Activated T-helper 1 cell treated with anti-CD3 and anti-CD28 coated beads, Interleukin-2, amount 50 U/mL, for 16 hours (primary cell): ENCODE measurements at places on chromosomes 1 and 21.

DNA sequence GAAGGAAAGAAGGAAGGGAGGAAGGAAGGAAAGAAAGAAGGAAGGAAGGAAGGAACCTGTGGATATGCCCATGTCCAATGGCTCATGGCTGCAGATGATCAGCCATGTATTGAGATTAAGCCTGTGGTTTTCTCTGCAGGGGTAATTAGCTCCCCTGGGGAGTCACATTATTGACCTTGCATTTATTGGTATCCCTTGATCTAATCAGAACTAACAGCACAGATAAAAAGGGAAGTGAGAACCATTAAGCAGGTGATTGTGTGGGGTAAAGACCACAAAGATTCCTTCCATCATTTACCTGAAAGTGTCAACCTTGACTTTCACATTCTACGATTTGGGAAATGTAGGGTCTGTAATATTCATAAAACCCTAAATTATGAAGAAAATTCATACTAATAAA lies 390.7 kb downstream of the BRINP2 start:
- no peak for DNase-seq

DNA sequence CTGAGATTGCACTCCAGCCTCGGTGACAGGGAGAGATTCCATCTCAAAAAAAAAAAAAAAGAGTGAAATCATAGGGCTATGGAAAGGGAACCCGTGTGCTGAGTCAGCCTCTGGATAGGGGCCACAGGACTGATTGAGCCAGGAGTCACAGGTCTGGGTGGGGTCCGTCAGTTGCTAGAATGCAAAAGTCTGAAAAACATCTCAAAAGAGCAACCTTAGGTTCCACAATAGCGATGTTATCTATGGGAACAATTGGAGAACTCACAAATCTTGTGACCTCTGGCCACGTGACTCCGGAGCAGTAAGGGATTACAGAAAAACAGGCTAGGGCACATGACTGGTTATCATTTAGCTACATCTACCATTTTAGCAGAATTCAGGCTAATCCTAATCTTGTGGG lies 32.8 kb upstream of the GREM2 start:
- no peak for DNase-seq

DNA sequence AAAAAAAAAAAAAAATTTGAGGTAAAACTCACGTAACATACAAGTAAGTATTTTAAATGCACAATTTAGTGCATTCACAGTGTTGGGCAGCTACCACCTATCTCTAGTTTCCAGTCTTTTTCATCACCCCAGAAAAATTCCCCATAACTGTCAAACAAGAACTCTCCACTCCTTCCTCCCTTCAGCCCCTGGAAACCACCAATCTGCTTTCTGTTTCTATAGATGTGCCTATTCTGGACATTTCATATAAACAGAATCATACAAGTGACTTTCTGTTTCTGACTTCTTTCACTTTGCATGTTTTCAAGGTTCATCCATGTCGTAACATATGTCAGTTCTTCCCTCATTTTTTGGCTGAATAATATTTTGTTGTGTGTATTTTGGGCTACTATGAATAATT lies 24.9 kb upstream of the ETS2 start:
- DNase-seq = no peak

- DNase-seq = no peak
These were observed 28.5 kb upstream of the CAMSAP2 start for GRCh38 chr1:200710166-200710565.

DNA sequence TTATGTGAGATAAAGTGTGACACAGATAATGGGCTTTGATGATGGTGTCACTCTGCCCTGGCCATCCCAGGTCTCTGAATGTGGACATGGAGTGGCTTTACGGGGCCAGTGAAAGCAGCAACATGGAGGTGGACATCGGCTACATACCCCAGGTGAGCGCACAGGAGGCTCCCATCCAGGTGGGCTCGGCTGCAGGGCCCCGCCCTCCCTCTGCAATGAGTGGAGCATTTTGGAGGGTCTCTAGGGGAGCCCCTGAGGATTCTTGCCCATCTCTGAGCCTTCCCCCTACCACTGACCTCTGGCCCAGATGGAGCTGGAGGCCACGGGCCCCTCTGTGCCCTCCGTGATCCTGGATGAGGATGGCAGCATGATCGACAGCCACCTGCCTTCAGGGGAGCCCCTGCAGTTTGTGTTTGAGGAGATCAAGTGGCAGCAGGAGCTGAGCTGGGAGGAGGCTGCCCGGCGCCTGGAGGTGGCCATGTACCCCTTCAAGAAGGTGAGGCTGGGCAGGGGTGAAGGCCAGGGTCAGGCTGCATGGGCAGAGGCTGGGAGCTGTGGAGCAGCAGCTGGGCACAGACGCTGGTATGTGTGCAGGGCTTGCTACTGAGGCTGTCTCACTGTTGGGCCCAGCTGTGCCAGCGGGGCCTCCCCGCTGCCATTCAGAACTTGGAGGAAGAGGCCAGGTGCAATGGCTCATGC lies 8.2 kb upstream of the MTFR1L start:
- DNase-seq = no peak

GRCh38 chr21:16742741-16743140 lies 770.1 kb upstream of the CXADR start:
- no peak for DNase-seq

DNA sequence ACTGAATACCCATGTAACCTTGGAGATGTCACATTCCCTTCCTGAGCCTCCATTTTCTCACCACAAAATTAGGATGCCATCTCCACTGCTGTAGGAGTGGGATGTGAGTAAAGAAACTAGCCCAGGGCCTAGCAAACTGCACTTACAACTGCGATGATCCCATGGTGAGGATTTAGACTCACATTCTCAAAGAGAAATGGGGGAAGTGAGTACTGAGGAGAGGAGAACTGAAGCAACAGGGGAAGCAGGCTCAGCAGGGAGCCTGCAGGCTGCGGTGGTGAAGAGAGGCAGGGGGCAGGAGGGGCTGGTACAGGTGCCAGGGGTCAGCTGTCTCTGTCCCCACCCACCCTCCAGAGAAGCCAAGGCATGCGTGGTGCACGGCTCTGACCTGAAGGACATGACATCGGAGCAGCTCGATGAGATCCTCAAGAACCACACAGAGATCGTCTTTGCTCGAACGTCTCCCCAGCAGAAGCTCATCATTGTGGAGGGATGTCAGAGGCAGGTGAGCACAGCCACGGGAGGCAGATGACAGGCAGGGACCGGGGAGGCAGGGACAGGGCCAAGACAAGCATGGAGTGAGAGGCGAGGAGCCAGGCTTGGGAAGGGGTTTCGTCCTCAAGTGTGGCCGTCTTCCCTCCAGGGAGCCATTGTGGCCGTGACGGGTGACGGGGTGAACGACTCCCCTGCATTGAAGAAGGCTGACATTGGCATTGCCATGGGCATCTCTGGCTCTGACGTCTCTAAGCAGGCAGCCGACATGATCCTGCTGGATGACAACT lies 16.4 kb upstream of the ATP1A4 start:
- no peak for DNase-seq

GRCh38 chr1:147612366-147612765 lies 58.0 kb downstream of the ACP6 start:
- DNase-seq = no peak

DNA sequence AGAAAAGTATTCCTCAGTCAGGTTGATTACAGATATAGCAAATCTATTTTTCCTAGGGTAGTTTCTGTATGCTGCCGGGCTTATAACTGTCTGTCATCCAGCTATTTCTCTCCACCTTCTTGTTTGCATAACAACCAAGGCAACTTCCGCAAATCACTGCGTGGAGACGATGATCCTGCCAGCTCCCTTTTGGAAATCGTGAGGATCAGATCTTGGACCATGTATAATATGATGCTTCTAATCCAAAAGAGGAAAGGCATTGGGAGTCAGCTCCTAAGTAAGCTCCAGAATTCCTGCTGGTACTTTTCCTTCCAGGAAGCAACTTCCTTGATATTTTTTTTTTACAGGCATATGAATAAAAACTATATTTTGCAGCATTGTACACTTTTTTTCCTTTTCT lies 445 bp upstream of the RGS4 start:
- DNase-seq = no peak

DNA sequence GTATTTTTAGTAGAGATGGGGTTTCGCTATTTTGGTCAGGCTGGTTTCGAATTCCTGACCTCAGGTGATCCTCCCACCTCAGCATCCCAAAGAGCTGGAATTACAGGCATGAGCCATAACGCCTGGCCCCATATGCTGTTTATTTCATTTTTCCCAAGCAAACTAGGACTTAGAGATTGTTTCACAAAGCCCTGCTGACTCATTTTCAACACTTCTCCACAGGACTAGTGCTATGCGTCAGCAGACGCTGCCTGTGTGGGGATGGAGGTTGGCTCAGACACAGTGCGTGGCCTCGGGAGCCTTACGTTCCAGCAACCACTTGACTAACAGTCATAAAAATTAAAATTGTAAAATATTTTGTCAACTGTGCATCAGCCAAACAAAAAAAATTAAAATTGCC lies 22.7 kb downstream of the PKNOX1 start:
- no peak for DNase-seq

DNA sequence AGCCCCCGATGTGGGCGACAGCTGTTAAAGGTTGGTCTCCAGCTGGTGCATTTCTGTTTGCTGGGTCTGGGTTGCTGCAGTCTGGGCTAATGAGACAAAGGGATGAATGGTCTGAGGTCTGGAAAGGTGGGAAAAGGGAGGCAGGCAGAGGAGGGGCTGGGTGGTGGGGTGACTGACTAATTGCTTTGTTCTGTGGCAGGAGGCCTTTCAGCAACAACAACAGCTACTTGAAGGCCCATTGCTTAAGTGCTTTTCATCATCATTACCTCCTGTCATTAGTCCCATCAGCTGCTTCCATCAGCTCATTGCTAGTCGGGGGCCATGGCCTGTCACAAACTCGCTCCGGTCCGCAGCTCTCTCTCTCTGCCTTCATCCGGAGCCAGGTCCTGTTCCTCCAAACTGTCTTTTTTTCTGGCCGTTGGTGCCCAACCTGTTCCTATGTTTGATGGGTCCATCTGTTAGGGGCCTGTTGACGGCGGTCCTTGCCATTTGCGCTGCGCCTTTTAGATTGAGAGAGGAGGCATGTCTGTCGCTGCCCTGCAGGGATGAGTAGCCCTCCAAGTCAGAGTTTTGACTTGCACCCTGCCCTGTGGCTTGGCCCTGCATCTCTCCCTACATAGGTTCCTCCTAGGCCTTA lies 105.6 kb upstream of the PLXNA2 start:
- no peak for DNase-seq

DNA sequence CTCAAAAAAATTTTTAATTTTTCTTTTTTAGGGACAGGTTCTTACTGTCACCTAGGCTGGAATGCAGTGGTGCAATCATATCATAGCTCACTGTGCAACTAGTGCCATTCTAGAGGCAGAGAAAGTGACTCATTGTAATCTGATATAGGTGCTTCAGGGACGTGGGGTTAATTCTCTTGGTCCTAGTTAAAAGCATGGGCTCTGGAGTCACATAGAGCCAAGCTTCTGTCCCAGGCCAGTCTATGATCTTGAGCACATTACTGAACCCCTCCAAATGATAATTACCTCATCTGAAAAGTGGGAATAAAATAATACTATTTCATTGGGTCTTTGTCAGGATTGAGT lies 1.1 kb upstream of the ADIPOR1 start:
- DNase-seq = no peak

DNA sequence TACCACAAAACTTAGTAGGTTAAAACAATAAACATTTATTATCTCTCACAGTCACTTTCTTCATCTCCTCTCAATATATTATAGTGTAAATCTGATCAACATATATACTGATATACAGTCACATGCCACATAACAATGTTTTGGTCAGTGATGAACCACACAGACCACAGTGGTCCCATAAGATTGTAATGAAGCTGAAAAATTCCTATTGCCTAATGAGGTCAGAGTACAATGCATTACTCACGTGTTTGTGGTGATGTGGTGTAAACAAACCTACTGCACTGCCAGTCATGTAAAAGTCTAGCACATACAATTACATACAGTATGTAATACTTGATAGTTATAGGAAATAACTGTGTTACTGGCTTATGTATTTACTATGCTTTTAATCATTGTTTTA lies 30.1 kb downstream of the OLFML3 start:
- DNase-seq = no peak

- no peak for DNase-seq
These were observed 175.3 kb downstream of the PLPP3 start for GRCh38 chr1:56404066-56404465.

DNA sequence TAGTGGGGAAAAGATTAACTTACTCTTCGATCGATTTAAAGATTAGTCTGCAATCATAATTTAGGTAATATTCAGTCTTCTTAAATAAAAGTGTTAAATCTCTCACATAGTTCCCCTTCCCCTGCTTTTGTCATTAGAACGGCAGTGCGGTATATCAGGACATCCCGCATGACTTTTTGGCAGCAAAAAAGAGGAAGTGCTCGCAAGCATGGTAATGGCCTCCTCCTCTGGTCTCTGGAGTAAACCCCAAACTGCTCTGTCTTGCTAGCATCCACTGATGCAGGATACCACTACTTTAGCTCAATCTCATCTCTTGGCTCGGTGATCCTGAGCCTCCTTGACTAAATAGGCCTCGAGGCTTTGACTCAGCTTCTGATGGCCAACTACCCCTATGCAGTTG lies 78.7 kb upstream of the VAV3 start:
- DNase-seq = no peak

DNA sequence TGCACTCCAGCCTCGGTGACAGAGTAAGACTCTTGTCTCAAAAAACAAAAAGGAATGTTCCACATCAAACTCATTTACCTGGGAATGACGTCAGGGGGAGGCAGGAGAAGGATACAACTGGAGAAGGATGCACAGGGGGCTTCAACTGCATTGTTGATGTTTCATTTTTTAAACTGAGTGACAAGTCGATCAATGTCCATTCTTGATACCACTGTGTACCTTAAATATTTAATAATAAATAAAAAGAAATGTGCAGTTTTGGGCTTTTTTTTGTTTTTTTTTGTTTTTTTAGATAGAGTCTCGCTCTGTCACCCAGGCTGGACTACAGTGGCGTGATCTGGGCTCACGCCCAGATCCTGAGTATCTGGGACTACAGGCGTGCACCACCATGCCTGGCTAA lies 35.8 kb downstream of the PLEKHO1 start:
- DNase-seq = no peak

DNA sequence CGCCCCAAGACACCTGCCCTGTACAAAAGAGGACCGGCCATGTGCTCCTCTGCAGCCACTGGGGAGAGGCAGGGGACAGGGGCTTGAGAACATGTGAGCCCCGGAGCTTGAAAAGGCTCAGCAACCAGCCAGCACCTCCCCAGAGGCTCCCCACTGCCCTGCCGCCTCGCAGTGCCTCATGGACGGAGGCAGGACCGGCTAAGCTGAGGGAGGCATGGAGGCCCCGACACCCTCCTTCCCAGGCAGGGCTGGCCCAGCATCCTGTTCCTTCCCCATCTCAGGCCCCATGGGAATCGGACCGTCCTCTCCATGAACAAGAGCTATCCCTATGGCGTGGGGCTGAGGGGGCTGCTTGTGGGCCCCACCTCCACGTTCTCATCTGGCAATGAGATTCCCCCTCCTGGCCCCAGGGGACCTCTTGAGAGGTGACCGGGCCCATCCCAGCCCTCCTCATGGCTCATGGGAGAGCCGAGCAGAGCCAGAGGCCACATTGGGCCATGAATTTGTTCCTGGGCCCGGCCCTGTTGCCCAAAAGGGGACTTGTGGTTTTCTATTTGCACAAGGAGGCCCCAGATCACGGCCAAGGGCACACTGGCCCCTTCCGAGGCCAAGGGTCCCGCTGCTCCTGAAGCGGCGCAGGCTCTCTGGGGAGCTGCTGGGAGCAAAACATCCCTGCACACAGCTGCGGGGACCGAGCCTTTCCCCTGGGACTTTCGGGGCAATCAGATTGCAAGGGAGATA lies 65.2 kb upstream of the ARHGEF16 start:
- DNase-seq = no peak

- DNase-seq = no peak
These were observed 468.8 kb upstream of the RUNX1 start for GRCh38 chr21:35517865-35518264.
